Activated CD4-positive, alpha-beta T cell treated with anti-CD3 and anti-CD28 coated beads for 1 hour (primary cell): ENCODE measurements at places on chromosomes 2 and 18.

- DNase-seq = no peak
These were observed 164.1 kb downstream of the CCDC85A start for GRCh38 chr2:56347881-56348280.

DNA sequence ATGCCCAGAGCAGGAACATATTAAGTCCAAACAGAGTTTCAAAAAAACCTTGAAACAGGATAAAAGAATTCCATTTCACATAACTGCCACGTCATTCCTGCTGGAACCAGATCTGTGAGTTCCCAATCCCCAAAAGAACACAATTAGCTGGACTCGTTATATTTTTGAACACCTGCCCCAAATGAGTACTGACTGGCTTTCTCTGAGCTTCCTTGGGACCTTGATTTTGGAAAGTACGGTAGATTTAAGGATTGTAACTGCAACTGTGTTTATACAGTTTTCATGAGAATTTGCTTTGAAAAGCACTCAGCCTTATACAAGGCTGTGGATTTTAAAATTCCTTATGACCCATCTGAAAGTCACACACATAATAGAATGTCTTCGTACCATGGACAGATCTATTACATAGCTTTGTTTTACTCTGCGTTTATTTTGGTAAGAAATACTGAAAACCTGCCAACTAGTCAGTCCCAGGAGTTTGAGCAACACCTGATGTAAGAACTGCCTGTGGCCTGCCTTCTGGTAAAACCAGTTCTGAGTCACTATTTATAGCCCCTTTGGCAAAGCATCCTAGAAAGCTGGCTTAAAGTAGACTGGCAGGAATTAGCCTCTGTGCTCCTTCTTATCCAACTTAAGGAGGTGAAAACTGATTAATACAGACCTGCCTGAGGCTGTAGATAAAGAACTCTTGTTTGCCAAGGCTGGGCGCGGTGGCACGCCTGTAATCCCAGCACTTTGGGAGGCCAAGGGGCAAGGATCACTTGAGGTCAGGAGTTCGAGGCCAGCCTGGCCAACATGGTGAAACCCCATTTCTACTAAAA lies 48.1 kb downstream of the MERTK start:
- no peak for DNase-seq

DNA sequence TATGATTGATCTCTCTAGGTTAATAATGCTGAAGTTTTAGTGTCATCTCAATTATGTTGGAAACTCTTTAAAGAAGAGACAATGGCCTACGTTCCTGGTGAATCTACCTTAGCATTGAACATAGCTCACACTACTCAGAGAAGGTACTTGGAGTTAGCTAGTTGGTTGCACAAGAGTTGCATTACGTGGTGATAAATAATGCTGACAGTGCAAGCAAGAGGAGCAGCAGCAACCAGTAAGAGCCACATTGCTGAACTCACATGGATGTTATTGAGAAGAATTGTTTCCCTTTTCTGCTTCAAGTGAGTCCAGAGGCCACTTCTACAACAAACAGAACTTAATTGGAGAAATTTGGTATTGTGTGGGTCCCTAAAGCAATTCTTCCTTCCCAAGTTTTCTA lies 737.1 kb downstream of the TDRD15 start:
- no peak for DNase-seq

DNA sequence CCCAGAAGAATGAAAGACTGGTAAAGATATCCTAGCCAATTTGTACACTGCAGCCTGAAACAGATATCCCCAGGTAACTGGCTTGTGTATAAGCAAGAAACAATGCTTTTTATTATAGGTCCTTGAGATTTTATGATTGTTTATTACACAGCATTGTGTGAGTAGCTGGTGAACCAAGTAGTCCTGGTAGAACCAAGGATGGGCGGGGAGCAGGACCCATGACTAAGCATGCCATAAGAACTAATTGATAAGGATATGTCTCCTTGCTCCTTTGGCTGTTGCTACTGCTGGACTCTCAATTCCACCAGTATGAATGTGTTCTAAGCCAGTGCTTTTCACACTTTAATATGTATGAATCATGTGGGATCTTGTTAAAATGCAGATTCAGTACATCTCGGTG lies 12.3 kb upstream of the ALMS1 start:
- no peak for DNase-seq

DNA sequence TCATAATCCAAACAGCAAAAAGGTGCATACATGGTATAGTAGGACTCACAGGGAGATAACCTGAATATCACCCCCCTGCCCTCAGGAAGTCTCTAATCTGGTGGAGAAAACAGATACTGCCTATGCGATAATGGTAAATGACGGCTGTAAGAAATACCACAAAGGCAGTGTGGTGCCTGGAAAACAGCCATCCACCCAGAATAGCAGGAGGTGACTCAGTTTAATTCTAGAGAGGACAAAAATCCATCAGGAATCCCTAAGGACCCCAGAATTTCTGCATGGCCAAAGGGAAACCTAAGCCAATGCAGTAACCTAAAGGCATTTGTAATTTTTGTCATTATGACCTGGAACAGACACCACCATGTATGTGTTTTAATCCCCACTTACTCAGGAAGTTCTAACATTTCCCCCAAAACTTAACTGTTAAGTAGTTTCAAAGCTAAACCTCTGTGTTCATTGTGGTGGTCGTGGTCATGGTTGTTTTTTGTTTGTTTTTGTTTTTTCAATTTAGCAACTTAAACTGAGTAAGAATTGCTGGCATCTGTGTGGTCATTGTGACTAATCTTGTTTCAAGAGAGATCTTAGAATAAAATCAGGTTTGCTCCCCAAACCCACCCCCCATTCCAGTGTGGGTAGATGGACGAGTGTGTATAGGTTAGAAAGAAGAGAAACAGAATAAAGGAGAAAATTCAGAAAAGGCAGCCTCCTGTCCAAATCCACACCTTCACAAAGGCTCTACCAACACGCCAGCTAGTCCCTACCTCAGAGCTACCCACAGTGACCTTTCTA lies 121.5 kb upstream of the CDCA7 start:
- DNase-seq = no peak

- no peak for DNase-seq
These were observed 92.6 kb upstream of the TFCP2L1 start for GRCh38 chr2:121377646-121378045.

DNA sequence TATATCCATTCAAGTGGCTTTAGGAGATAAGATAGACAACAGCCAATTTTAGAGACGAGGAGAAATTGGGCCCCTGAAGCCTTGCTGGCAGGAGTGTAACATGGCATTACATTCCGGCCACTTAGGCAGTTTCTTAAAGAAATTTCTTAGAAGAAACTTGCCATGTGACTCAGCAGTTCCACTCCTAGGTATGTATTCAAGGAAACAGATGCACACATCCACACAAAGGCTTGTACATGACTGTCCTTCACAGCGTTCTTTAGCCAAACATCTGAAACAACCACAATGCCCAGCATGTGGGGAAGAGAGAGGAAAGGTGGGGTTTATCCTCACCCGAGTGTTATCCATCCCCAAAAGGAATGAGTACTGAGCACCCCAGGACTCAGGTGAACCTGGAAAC lies 107.1 kb downstream of the NFATC1 start:
- DNase-seq = no peak

DNA sequence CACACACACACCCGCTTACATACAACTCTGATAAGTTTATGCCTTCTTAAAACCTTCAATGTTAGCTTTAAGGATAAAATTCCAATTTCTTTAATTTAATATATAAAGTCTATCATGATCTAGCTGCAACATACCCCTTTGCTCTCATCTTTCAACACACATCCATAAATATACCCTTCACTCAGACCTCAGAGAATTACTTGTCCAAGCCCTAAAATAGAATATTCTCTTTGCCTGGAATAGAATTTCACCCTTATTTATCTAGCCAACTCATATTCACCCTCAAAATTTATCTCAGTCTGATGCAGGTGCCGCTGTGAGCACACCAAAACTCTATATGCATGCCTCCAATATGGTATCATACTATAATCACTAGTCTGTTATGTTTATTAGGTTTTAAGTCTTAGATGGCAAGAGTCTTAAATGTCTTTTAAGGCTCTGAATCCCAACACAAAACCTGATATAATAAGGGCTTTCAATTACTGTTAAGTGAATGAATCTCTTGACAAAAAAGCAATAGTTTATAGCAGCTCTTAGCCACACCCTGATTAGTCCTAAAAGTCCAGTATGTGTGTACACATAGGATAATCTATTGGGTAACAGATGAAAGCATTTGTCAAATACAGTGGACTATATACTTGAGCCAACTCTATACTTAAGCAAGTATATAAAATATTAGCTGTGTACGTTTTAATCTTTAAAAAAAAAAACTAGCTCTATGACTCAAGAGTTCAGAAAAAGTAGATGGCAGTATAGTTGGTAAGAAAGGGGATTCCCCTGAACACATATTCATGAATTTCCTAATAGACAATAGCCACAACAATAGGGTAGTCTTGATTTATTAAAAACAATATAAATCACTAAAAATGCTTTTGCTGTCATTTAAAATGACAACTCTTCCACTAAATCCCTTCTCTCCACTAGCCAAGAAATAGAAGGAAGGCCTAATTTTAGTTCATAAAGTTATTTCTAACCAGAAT lies 144.5 kb downstream of the EXOC6B start:
- DNase-seq = no peak

- peak; percentile 28 for DNase-seq
These were observed 90.5 kb downstream of the NDUFA10 start for GRCh38 chr2:239934571-239935171.
